ENCODE measurements at places on chromosomes 1 and 21.

GRCh38 chr1:236289492-236290131 lies 7.9 kb upstream of the ERO1B start:
- no peak for DNase-seq

DNA sequence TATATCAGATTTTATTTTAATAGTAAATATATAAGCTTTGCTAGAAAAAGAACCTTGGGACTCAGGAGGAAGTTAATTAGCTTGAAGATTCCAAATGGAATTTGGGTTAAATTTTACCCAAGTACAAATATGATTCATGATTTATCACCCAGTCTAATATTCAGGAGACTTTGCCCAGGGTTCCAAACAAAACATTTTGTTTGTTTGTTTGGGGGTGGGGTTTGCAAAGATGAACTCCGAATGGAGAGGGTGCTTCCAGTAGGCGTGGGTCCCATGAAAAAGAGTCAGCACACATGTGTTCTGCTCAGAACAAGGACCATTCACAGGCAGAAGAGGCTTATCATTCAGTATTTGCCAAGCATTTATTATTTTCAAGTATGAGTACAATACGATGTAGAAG lies 23.5 kb downstream of the KCNT2 start:
- DNase-seq: peak; percentile 14

DNA sequence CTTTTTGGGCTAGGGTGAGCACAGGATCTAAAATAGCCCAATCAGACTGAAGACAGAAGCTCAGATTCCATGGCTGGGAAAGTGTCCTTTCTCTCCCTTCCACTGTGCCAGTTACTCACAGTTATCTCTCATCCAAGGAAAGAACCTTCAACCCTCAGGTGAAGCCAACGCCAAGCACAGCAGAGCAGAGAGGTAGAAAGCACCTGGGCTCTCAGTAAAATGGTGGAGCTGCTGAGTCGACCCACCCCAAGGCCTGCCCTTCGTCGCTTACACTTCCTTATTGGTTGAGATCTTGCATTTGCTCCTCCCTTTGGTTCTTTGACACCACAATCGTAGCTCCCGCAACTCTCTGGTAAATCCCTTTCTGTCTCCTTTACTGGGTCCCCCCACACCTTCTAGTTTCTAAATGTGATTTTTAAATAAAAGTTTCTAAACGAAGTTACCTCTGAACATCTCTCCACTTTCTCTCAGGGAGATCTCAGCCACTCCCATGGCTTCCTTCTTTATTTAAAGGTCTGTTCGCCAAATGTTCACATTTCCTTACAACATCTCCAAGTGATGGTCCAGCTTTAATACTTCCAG lies 27.5 kb upstream of the SLC30A1 start:
- no peak for DNase-seq

DNA sequence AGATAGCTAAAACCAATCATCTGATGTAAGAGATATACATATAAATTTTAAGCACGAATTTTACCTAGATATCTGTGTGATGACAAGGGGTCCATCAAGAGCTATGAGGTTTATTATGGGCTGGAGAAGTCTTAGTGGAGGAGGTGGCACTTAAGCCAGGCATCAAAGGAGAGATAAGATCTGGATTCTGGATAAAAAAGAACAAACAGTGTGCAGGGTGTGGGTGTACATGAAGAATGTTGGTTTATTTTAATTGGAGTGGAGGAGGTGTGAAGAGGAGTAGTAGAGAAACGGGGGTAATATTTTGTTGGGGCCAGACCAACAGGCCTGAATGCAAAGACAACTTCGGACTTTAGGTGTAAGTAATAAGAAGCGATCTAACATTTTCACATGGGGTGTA lies 80.6 kb downstream of the TM2D1 start:
- no peak for DNase-seq

DNA sequence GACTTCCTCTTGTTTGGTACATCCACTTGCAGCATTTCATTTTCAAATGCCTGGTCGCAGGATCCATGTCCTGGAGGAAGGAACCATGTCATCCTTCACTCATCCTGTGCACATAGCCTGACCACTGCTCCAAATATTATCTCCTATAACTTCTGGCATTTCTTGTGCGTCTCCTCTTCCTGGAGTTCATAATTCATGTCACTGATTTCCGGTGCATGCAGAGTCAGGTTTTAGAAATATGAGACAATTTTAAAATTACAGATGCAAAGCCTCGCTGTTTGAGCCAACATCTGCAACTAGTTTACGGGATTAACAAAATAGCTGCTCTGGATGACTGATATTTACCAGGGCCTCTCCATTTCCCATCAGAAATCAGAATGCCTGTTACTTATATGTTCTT lies 268.1 kb downstream of the DNM3 start:
- no peak for DNase-seq

DNA sequence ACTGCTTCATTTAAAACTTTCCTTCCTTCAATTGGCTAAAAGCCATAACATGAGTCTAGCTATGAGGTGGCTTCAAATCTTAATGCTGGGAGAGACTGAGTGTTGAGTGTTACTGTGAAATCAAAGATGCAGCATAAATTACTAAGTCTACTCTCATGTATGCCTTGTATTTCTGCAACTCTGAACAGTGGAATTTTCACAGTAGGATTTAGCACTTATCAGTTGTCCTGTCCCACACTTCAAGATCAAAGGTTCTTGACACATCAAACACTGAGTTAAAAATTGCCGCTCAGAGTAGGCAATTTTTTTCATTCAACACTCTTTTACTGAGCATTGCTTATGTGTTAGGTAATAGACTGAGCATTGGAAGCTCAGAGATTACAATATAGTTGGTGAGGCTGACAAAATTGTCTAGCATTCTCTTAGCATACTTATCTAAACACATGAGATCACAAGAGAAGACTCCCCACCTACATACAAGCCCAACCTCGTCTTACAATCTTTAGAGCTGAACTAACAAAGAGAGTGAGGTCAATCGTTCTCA lies 56.4 kb upstream of the ADORA3 start:
- DNase-seq: peak; percentile 42

Data from LHCN-M2 (cell line).